Right renal cortex interstitium (tissue), 3 donors: ENCODE measurements at places on chromosomes 3 and 15. TPM values are rescaled to one million over a fixed set of nuclear protein-coding genes. Genes with fewer than 3 reads are reported as not detected.

CLDN16 gene
- 49.3 TPM for polyA plus RNA-seq

ALDH1A3 gene
- 4.3 TPM for polyA plus RNA-seq

ITPKA gene
- 0.68 TPM for polyA plus RNA-seq

- DNase-seq = no peak
Observed at GRCh38 chr15:82122746-82123400, 77.1 kb upstream of the MEX3B start.

NR2E3 gene
- polyA plus RNA-seq = 0.18 TPM

- DNase-seq = no peak
Observed at GRCh38 chr3:66480666-66481065, 20.2 kb downstream of the LRIG1 start.
